ENCODE measurements at places on chromosomes 3 and 15.

- DNase-seq: no peak
Measured at GRCh38 chr15:62549345-62549970, 384.4 kb upstream of the C2CD4B start.

GRCh38 chr15:78208341-78208844 is 26.0 kb downstream of the ACSBG1 start:
- no peak for DNase-seq

GRCh38 chr15:91852741-91853510 is 582 bp upstream of the SLCO3A1 start:
- DNase-seq: peak; percentile 60

DNA sequence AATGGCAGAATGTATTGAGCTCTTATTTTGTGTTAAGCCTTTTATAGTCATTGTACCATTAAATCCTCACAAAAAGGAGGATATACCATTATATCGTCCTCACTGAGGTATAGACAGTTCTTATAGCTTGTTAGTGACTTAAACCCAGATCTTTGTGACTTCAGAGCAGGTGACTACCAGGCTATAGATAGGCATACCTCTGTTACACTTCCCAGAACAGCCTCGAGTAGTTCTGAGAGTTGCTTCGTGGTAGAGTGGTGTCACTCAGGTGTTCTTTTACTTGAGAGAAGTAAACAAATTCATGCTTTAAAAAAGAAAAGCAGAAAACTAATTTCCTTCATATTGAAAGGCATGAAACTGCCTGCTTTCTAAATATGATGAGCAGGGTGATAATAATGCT is 59.9 kb downstream of the SEC22A start:
- no peak for DNase-seq

DNA sequence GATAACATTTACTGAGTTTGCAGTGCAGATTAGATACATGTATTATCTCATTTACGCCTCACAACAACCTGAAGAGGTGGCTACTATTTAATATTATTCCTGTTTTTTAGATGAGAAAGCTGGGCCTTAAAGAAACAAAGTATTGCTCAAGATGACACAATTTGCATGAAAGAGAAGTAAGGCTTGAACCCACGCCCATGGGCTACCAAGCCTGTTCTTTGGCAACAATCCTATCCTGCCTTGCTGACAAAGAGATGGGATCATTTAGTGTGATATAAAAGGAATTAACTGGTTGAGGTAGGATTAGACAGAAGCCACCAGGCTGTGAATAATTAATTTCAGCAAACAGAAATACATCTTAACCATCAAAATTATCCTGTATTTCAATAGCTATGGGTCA is 9.2 kb upstream of the LDHAL6B start:
- DNase-seq: no peak

DNA sequence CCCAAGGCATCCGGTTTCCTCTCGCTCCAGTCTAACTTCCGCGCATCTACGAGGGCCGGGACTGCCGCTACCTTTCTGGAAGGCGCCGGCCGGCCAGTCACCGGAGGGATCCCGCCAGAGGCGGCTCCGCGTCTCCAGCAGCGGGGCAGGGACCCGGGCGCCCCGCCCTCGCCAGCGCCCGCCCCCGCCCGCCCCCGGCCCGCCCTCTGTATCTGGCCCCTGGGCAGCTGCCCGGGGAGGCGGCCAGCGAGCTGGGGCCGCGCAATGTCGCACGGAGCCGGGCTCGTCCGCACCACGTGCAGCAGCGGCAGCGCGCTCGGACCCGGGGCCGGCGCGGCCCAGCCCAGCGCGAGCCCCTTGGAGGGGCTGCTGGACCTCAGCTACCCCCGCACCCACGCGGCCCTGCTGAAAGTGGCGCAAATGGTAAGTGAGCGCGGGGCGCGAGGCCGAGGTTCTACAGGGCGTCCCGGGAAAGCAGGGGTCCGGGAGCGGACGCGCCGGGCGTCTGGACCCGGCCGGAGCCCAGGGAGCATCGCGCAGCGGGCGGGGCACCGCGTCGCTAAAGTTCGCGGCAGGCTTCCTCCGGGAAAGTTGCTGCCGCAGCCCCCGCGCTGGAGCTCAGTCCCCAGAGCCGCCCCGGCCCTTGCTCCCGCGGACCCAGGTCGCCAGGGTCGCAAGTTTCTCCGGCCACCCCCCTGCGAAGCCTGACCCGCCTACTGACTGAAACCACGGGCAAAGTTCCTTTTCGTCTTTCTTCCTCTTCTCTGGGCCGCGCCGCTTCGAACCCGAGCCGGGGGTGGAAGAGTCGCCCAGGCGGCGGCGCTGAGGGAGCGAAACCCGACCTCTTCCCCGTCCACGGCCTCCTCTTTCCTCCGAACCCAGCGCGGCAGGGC is at the start of gene CMTM7:
Gene CMTM7 (plus strand): TSS at position 211 of the 893 bp plus-strand sequence. CDS start 54 bp downstream, at position 265.
- DNase-seq: peak; percentile 68
